Karpas-422 (cell line): ENCODE measurements at places on chromosomes 1 and 21.

- no peak for DNase-seq
These were observed 2.2 kb upstream of the HAO2 start for GRCh38 chr1:119366424-119366823.

- no peak for DNase-seq
These were observed 71.2 kb downstream of the PCNX2 start for GRCh38 chr1:233224311-233224710.

GRCh38 chr1:9294405-9294773 lies 1.7 kb downstream of the SPSB1 start:
- DNase-seq: no peak

GRCh38 chr1:208233546-208233945 lies 10.6 kb downstream of the PLXNA2 start:
- no peak for DNase-seq

DNA sequence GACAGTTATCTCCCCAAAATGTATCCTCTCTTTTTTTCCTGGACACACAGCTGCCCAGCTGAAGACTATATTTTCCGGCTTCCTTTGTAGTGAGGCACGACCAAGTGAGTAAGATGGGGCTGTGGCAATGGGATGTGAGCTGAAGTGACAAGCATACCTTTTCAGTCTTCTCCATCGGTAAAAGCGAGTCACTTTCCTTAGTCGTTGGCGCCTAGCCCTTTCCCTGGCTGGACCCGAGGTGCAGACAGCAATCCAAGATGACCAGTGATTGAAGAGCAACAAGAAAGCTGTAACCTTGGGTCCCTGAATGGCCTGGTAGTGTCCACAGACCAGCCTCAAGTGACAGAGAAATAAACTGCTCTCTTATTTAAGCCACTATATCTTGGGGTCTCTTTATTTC lies 155.2 kb downstream of the NR5A2 start:
- DNase-seq: no peak

- DNase-seq: no peak
These were observed 465.2 kb downstream of the NCAM2 start for GRCh38 chr21:21463456-21463855.

- no peak for DNase-seq
These were observed 11.2 kb downstream of the TRAF3IP3 start for GRCh38 chr1:209767096-209767495.

GRCh38 chr1:22916471-22916820 lies 56.2 kb downstream of the LACTBL1 start:
- no peak for DNase-seq

GRCh38 chr1:2498648-2499047 lies 22.6 kb downstream of the PLCH2 start:
- DNase-seq: no peak

DNA sequence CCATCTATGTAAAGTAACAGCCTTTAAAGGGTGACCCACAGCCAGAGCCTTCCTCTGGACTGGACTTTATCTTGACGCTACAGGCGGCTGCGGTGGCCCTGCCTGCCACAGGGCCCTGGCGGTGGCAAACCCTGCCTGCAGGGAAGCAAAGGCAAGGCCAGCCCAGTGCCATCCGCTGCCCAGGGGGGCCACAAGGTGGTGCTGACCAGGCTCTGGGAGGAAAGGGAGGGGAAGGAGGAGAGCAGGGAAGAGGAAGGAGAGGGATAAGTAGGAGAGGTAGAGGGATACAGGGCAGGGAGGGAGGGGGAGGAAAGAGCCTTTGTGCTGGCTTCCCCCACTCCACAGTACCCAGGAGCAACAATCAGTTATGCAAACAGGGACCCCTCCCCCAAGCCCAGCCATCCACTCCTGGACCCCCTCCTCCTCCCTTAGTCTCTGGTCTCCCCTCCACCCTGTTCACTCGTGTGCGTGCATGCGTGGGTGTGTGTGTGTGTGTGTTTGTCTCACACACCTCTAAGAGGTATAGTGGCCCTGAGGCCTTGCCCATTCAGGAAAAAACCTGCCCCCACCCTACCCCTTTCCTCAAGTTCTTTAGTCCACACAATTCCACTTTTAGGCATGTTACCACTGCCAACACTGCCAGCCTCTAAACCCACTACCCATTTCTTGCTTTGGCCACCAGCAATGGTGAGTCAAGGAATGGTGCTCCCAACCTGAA lies 30.3 kb downstream of the SSBP3 start:
- no peak for DNase-seq

DNA sequence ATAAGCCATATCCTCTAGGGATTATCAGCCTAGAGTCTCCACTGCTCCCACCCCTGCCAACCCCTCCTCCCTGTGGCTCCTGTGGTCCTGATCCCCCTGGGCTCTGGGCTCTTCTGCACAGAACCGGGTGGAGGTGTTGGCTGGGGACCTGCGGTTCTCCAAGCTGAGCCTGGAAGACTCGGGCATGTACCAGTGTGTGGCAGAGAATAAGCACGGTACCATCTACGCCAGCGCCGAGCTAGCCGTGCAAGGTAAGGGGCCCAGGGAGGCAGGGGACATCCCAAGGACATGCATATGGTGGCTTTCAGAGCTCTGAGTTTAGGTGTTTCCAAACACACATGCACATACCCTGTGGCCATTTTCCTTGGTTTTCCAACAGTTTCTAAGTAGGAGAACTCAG lies 19.3 kb downstream of the CNTN2 start:
- DNase-seq: no peak

GRCh38 chr1:25732821-25733220 lies 67.2 kb upstream of the SELENON start:
- no peak for DNase-seq

- no peak for DNase-seq
These were observed 2.5 kb downstream of the FCRL2 start for GRCh38 chr1:157774412-157774811.

GRCh38 chr1:158011714-158012113 lies 18.3 kb downstream of the KIRREL1 start:
- DNase-seq: no peak

DNA sequence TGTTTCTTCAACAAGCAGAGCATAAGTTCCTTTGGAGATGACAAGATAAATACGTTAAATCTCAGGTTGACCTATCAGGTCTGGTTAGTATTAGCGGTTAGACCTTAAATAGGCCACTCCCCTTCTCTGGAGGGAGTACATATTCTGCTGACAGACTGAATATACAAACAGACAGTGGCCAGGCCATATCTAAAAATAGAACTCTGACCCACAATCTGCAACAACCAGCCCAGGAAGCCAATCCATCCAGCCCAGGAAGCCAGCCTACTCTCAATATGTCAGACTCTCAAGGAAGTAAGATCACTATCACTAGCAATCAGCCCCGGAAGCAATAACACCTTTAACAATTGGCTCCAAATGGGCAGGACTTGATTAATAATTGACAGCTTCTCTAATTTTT lies 6.7 kb downstream of the IL20 start:
- no peak for DNase-seq

GRCh38 chr1:67190942-67191341 lies 24.7 kb downstream of the IL23R start:
- DNase-seq: no peak

DNA sequence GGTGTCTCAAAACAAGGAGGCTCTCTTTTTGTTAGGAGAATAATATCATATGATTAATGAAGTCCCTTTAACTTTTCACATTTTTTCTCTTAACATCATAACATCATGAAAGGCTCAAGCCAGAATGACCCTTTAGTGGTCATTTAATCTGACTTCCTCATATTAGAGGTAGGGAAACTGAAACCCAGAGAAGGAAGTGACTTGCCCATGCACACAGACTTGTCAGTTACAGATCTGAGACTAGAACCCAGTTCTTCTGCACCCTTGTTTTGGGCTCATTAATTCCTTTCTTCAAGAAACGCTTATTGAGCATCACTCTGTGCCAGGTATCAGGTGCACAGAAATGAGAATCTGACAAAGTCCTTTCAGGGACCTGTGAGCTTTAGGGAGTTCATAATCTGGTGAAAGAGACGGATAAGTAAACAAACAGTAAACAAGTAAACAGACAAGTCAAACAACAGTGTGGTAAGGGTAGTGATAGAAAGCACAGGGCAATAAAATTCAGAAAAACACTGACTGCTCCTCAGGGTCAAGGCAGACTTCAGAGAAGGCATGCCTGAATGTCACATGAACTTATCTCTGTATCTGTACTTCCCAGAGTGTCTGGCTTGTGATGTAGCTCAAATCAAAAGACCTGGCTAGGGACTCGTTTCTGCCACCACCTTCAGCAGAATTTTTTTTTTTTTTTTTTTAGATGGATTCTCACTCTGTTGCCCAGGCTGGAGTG lies 38.3 kb upstream of the OSBPL9 start:
- DNase-seq: peak; percentile 62

- no peak for DNase-seq
These were observed 4.3 kb upstream of the SHISA4 start for GRCh38 chr1:201884425-201884824.

DNA sequence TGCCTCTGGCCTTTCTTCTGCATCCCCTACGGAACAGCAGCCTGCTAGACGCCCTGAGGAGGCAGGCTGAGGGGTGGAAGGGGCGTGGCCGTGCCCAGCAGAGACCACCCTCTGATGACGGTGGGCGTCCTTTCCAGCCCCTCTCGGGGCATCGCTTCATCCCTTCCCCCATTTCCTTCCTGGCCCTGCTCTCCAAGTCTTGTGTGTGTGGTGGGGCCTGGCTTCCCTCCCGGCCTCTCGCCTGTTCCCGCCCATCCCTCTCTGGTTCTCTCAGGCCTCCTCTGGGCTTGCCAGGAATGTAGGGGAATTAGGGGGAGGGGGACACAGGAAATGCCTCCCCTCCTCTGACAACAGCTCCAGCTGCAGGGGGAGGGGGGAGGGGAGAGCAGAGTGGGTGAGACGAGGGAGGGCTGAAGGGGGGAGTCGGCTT lies 51.1 kb downstream of the SKI start:
- no peak for DNase-seq

DNA sequence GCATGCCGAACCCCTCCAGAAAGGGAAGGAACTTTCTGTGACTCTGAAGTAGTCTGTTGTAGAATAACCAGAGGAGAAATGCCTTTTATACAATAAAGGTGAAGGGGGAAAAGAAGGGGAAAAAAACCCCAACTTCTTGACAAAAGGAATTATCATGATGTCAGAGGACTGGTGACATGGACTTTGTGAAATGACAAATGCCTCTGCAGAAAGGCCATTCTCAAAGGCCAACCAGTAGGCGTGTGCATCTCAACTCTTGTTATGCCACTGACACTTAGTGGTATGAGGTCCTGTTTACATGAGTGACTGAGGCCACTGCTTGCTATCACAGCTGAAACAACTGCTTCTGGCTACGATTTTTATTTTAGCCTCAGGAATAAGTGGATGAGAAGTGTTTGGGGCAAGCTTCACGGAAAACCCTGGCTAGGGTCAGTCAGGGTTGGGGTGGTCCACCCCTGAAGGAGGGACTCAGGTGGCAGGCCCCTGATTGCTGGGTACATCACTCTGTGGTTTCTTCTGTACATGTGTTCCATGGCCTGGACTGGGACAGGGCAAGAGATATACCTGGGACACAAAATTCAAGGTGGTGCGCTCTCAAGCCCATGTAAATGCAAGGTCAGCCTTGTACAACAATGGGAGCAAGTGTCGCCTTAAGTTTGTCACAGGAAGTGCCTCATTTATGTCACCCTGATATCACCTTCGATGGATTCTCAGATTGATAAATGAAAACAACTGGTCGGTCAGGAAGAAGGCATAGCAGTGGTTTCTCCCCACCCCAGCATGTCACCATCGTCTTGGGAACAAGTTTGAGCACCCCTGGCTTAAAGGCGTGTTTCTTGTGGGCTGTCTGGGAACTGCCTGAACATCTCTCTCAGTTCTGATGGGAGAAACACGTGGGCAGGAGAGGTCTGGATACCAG lies 12.4 kb downstream of the RUNX1 start:
- no peak for DNase-seq

DNA sequence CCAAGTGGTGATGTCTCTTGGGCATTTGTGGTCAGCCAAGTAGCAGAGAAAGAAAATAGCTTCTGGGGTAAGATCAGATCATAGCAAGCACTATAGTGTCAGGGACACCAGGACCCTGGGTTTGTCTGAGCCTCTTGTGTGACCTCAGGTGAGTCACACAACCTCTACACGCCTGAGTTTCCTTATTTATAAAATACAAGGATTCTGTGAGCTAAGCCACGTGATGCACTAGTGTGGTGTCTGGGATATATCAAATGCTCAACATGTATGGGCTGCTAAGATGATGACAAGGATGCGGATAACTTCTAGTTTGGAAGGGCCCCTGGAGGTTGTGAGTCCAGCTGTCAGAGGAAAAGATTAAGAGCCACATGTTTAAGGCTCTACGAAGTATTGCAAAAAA lies 24.5 kb upstream of the ZNF436 start:
- no peak for DNase-seq

- peak; percentile 75 for DNase-seq
These were observed 104.0 kb upstream of the OLIG2 start for GRCh38 chr21:32921632-32922230.
